Endothelial cell of umbilical vein (primary cell): ENCODE measurements at places on chromosomes 7 and 10. TPM values are rescaled to one million over a fixed set of nuclear protein-coding genes. Genes with fewer than 3 reads are reported as not detected.

GRCh38 chr7:141430455-141431139 is 120.6 kb upstream of the AGK start:
- H3K27ac ChIP-seq = no peak overlapping the region
- no peak overlapping the region for H3K4me3 ChIP-seq
- no peaks in the 10 kb centered on the region for H3K4me1 ChIP-seq
- no peaks in the 10 kb centered on the region for H3K36me3 ChIP-seq
- no peak for DNase-seq

- peak overlapping the region; percentile 50 for H3K4me3 ChIP-seq
- H3K4me1 ChIP-seq = peaks cover 21% of the 10 kb centered on the region
- no peaks in the 10 kb centered on the region for H3K27me3 ChIP-seq
- H3K27ac ChIP-seq = peak overlapping the region; percentile 33
These were observed 521 bp upstream of the PTPN12 start for GRCh38 chr7:77536413-77537135.

GRCh38 chr10:99341860-99342490 is 12.8 kb downstream of the CNNM1 start:
- H3K27ac ChIP-seq = no peak overlapping the region
- no peaks in the 10 kb centered on the region for H3K36me3 ChIP-seq
- no peak for DNase-seq
- no peak overlapping the region for H3K4me3 ChIP-seq
- peaks cover 7% of the 10 kb centered on the region for H3K27me3 ChIP-seq

DNA sequence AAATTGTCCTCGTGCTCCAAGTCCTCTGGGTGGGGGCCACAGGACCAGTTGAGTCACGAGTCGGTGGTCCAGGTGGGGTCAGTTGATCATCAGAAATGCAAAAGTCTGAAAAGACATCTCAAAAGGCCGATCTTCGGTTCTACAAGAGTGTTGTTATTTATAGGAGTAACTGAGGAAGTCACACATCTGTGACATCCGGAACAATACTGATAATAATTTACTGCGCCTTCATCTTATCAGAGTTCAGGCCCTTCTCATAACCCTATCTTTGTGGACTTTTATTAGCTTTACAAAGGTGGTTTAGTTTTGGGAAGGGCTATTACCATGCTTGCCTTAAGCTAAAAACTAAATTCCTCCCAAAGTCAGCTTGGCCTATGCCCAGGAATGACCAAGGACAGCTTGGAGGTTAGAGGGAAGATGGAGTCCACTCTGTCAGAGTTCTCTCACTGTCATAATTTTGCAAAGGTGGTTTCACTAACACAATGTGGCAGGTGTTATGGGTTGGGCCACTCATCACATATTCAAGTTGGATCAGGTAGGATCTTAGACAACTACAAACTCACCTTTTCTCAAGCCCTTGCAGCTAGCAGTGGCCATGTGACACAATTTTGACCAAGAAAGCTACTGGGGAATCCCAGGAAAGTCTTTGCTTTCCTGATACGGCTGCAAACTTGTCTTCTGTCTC is 54.7 kb upstream of the CHST3 start:
- H3K36me3 ChIP-seq = no peaks in the 10 kb centered on the region
- H3K27me3 ChIP-seq = no peaks in the 10 kb centered on the region
- H3K27ac ChIP-seq = no peak overlapping the region
- no peaks in the 10 kb centered on the region for H3K4me1 ChIP-seq
- H3K4me3 ChIP-seq = no peak overlapping the region

DNA sequence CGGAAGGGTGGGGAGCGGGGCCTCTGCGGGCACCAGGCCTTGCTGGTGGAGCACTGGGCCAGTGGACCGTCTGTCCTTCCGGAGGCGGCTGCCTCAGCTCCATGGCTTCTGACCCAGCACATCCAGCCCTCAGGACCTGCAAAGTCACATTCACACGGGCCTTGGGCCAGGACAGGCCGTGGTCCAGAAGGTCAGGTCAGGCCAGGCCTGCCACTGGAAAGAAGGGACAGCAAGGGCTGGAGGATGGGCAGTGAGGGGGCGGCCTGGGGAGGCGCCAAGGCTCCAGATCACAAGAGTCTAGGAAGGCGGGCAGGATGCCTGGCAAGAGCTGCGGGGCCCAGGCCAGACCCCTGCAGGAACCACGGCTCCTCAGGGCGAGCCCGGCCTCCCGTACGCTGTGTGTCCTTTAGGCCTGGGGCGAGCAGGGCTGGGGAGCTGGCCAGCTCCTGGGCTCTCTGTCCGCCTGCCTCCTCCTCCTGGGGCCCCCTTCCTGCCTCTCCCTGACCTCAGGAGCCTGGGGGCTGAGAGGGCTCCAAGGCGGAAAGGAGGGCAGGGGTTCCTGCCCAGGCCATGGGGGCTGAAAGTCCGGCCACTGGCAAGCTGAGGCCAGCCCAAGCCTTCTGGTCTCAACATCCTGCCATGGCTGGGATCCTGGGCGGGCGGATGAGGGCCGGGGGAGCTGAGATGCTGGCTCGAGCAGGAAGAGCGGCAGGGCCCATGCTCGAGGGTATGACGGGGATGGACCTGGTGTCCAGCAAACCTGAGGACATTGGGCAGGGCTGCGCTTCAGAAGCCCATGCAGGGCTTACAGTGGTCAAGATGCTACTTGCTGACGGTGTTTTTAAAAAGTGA is 225.8 kb downstream of the ELFN1 start:
- H3K27ac ChIP-seq = no peak overlapping the region
- no peak for DNase-seq
- H3K27me3 ChIP-seq = no peaks in the 10 kb centered on the region
- H3K4me1 ChIP-seq = no peaks in the 10 kb centered on the region

DNA sequence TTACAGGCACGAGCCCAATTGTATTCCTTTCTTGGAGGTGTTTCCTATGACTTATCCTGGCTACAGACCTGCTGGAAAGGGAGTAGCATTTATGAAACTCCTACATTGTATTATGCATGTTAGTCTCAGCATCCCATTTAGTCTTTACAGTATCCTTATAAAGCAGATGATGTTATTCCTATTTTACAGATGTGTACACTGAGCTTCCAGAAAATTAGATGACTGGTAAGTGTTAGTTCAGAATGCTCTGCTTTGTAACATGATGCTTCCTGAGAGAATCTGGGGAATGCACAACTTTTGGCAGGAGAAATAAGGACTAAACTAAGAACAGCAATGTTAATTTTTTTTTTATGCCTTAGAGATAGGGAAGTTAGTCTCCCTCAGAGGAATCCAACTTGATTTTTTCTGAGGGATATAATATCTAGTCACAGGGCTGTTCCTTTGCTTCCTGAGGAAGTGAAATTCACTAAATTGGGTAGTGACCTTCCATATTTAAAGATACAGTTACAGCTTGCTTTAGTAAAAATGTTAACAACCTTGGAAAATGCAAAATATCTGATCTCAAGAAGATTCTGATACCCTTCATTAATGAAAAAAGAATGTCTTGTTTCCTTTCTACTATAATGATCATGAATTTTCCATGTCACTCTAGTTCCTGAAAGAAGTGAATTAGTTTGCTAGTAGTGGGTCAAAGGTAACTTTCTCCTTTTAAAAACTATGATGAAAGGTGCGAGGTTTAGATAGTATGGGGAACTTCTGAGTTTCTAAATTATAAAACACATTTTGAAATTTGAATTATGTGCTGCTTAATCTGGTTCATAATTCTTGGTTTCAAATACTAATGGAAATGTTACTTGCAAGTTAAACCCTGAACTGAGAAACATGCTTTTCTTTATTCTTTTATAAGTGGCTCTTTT is 194.0 kb upstream of the PRPS1L1 start:
- no peak for DNase-seq
- H3K36me3 ChIP-seq = no peaks in the 10 kb centered on the region
- no peak overlapping the region for H3K4me3 ChIP-seq

DNA sequence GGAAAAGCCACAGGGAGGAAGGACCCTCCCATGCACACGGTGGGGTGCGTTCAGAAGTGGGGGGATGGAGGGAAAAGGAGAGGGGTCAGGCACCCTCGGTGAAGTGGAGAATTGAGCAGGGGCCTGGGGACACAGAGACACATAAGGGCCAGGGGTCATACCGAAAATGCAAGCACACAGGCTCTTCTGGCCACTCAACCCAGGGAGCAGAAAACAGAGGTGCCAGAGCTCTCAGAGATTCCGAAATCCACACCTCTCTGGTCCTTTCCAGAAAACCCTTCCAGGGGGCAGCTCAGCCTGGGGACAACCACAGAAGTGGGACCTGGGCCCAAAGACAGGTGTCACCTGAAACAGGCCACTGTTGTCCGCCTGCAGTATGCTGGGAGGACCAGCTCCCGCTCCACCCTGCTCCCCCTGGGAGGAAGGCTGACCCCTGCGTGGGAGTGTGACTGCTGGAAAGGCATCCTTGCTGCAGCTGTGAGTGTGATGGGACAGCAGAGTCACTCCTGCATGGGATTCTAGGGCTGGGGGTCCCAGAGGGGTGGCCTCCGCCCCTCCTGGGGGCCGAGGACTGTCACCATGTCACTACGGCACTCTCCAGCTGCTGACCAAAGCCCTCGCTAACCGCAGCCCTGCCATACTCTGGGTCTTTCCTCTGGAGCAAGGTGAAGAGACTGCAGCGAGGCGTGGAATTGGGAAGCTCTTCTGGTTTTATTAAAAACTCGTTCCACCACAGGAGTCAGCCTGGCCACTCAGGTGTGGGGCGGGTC is 63.1 kb downstream of the TMEM209 start:
- peaks cover 3% of the 10 kb centered on the region for H3K4me1 ChIP-seq
- H3K27me3 ChIP-seq = no peaks in the 10 kb centered on the region
- no peak overlapping the region for H3K4me3 ChIP-seq
- H3K36me3 ChIP-seq = no peaks in the 10 kb centered on the region
- H3K27ac ChIP-seq = no peak overlapping the region
- DNase-seq = no peak

DNA sequence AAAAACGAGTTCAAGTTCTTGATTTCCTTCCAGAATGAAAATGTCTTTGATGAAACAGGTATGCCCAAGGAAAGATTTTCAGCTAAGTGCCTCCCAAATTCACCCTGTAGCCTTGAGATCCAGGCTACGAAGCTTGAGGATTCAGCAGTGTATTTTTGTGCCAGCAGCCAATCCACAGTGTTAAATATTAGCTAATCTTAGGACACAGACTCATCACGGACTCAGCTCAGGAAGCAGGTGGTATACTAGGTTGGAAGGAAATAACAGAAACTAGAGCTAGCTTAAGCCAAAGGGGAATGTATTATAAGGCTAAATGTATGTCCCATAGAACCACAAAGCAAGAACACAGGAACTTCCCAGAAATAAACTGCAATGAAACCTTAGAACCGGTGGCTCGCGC is 151.0 kb upstream of the PRSS1 start:
- no peaks in the 10 kb centered on the region for H3K27me3 ChIP-seq
- no peak overlapping the region for H3K27ac ChIP-seq
- H3K36me3 ChIP-seq = no peaks in the 10 kb centered on the region

- no peaks in the 10 kb centered on the region for H3K27me3 ChIP-seq
- no peak for DNase-seq
- H3K36me3 ChIP-seq = peaks cover 3% of the 10 kb centered on the region
- no peak overlapping the region for H3K27ac ChIP-seq
- no peak overlapping the region for H3K4me3 ChIP-seq
These were observed 60.4 kb downstream of the KLRG2 start for GRCh38 chr7:139423091-139423490.

GRCh38 chr7:86645225-86645608 is 1.5 kb downstream of the GRM3 start:
- H3K4me3 ChIP-seq = no peak overlapping the region
- H3K4me1 ChIP-seq = no peaks in the 10 kb centered on the region
- H3K27me3 ChIP-seq = peaks cover 9% of the 10 kb centered on the region
- no peak overlapping the region for H3K27ac ChIP-seq

DNA sequence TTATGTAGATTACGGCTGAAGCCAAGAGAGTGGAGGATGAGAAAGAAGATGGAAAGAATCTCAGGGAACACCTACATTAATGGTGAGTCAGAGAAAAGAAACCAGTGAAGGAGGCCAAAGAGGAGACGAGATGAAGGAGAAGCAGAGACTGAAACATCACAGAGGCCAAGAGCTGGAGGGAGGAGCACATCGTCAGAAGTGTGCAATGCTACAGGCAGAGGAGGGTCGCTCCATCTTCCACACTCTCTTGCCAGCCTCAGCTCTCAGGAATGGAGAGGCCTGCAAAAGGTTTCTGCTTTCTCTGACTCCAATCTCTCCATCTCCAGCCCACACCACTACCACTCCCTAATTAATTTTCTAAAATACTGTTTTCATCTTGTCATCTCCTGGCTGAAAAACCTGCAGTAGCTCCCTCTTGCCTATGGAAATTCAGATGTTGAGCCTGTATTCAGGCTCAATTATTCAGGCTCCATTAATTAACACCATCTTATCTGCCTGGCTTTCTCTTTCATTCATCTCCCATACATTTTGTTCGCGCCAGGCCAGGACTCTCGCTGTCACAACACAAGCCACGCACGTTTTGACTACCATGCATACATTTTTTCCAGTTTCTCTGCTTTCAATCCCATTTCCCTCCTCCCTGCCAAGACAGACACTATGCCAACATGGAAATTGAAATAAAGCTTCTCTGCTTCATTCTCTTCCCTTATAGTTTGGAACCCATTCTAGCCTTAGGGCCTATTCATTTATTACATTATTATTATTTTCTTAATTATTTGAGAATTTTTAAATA is 165.8 kb downstream of the INHBA start:
- no peaks in the 10 kb centered on the region for H3K4me1 ChIP-seq
- no peaks in the 10 kb centered on the region for H3K27me3 ChIP-seq
- no peak overlapping the region for H3K27ac ChIP-seq
- H3K36me3 ChIP-seq = no peaks in the 10 kb centered on the region
- no peak for DNase-seq

DNA sequence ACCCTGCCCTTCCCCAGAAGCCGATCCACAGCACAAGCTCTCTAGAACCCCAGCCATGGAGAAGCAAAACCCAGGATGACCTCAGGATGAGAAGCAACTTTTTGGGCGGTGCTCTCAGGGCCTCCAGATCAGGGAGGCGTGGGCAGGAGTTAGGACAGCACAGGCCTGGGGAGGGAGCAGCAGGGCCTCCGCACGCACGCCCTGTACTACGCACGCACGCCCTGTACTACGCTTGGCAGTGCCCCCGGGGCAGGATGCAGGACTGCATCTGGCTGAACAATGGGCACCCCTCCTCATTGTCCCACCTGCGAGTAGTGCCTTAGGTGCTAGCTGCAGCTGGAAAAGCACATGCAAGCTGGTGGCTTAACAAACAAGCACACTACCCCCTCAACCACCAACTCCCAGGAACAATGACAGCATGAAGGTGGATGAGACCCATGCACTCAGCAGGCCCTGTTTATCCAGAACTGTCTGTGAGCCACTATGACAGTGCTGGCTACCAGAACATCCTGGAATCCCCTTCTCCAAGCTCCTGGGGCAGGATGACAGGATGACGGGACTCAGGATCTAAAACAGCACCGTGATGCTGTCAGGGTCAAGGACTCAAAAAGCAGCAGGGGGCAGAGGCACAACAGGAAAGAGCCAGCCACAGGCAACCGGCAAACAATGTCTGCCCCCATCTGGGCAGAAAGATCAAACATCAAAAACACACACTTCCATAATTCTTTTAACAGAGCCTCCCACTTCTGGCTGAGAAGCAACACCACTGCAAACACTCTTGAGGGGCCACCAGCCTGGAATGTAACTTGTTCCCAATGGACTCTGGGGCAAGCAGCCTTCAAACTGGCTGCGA is 11.8 kb downstream of the PODXL start:
- H3K4me1 ChIP-seq = peaks cover 41% of the 10 kb centered on the region
- no peaks in the 10 kb centered on the region for H3K27me3 ChIP-seq

GRCh38 chr7:24440892-24441291 is 132.4 kb upstream of the PALS2 start:
- H3K4me1 ChIP-seq = no peaks in the 10 kb centered on the region
- H3K27me3 ChIP-seq = no peaks in the 10 kb centered on the region
- no peaks in the 10 kb centered on the region for H3K36me3 ChIP-seq
- no peak overlapping the region for H3K27ac ChIP-seq

GIMAP4 gene
- 168 and 174 TPM in 2 replicates for total RNA-seq

CEP55 gene
- total RNA-seq = 58.9 and 63.0 TPM in 2 replicates

ZNF655 gene
- 15.7 and 16.9 TPM in 2 replicates for total RNA-seq

PNLIP gene
- not detected in 2 replicates for total RNA-seq

PTPRZ1 gene
- not detected in 2 replicates for total RNA-seq

LRMDA gene
- 5.1 and 9.7 TPM in 2 replicates for total RNA-seq
